ENCODE measurements at places on chromosomes 16 and 17.

GRCh38 chr17:49582789-49583188 is 7.1 kb downstream of the NXPH3 start:
- DNase-seq = no peak

DNA sequence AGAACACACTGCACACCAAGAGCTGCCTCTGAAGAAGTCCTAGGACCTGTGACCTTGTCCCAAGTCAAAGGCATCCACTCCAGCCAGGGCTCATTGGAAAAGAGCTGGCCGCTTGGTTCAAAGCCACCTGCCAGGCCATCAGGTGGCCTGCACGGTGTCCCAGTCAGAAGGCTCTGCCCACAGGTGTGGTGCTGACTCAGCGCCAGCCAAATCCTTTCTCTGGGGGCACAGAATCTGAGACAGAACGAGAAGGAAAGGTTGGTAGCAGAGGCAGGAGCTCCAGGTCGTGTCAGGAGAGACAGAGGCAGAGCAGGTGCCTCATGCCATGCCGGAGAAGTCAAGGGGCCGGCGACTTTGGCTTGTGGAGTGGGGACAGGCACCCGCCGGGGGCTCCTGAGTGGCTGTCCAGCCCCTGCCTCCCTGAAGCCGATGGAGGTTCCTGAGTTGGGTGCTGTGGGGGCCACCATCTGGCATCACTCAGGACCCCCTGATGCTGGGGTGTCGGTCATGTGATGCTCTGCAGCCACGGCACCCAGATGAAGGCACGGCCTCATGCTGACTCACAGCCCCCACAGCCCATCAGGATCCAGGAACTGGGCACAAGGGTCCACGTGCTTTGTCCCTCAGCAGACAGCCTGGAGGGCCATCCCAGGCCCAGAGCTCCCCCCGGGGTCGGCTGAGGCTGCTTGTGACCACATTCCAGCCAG is 128.1 kb upstream of the FOXF1 start:
- no peak for DNase-seq

DNA sequence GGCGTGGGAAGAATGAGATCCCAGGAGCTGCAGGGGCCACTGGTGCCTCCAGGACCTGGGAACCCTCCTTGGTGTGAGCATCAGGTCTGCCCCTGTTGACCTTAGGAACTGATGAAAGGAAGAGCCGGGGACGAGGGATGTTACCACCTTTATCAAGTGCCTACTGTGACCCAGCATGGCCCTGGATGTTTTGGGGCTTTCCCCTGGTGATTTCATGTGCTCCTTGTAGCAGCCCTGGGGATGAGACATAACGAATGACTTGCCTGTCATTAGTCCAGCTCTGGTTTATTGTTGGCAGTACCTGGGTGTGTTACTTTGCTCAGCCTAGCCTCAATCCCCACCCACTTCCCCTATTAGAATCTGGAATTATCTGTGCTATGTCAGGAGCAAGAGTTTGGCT is 39.9 kb downstream of the WSCD1 start:
- DNase-seq = no peak

GRCh38 chr17:74332017-74332650 is 6.1 kb downstream of the KIF19 start:
- DNase-seq = no peak

GRCh38 chr16:813204-813915 is 12.8 kb upstream of the GNG13 start:
- DNase-seq = peak; percentile 21

- DNase-seq = no peak
Measured at GRCh38 chr16:272633-273546, 2.9 kb downstream of the RGS11 start.

DNA sequence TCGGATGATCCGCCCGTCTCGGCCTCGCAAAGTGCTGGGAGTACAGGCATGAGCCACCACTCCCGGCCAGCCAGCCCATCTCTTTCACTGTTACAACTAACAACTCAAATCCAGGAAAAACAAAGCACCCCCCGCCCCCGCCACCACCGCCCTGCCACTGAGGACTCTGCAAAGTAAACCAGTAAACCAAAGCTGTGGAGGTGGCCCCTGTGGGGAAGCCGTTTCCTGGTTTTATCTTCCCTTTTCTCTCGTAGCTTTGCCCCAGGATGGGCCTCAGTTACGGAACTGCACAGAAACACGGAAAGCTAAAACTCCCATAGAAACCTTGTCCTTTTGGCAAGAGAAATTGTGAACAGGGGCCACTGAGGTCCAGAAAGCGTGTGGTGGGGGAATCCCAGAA is 17.5 kb downstream of the CHMP6 start:
- no peak for DNase-seq

Data from fibroblast of the aortic adventitia (primary cell).